ENCODE measurements at places on chromosomes 13 and 19. TPM values are rescaled to one million over a fixed set of nuclear protein-coding genes. Genes with fewer than 3 reads are reported as not detected.

Gene C5AR2
- total RNA-seq: 8.0 TPM

DNA sequence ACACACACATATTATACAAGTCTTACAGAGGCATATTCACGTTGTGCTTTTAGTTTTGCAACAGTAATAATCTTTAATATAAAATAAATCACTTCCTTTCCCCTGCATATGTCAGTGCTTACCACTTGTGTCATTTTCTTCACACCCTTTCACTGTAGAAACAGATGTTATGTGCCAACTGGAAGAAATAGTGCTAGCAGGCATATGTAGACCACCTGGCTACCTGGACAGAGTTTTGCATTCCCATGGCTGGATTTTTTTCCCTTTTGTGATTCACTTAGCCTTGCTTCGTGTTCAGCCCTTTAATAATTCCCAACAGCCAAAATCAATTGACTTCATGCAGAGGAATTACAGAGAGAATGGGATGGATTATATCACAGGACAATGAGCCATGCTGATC, 399.1 kb upstream of the SPRY2 start:
- DNase-seq: no peak

Gene CD37
- 18.3 TPM for total RNA-seq

- DNase-seq: no peak
These were observed 118.4 kb downstream of the COG6 start for GRCh38 chr13:39773833-39774232.

- no peak for DNase-seq
These were observed 859.0 kb upstream of the SLITRK1 start for GRCh38 chr13:84741253-84741652.

Gene B3GNT8
- total RNA-seq: 3.9 TPM

GRCh38 chr13:111312944-111313590, 7.4 kb upstream of the TEX29 start:
- no peak for DNase-seq

DNA sequence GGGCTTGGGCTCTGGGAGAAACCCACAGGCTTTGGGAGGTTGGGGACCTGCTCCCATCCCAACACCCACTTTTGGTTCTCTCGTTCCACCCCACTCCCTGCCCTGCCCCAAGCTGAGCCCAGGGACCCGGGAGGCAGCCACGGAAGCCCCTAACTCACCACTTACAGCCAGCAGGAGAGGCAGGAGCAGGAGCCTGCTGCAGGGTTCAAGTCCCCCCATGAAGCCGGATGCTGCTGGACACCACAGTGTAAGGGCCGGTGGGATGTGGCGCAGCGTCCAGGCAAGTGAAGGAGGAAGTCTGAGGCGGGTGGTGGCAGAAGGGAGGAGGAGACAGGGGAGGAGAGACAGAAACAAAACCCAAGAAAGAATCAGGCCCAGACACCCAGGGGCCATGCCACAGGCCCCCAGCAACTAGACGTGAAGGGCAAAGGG, at the start of gene TYROBP:
TYROBP (minus strand) TSS at position 286 of the 432 bp plus-strand sequence; CDS start at position 219, 67 bp downstream.
- DNase-seq: no peak

- DNase-seq: peak; percentile 91
These were observed 31.9 kb downstream of the PTPRS start for GRCh38 chr19:5308451-5309437.

GRCh38 chr13:46039411-46040182, 12.9 kb downstream of the ZC3H13 start:
- no peak for DNase-seq

Gene KLK15
- not detected for total RNA-seq

DNA sequence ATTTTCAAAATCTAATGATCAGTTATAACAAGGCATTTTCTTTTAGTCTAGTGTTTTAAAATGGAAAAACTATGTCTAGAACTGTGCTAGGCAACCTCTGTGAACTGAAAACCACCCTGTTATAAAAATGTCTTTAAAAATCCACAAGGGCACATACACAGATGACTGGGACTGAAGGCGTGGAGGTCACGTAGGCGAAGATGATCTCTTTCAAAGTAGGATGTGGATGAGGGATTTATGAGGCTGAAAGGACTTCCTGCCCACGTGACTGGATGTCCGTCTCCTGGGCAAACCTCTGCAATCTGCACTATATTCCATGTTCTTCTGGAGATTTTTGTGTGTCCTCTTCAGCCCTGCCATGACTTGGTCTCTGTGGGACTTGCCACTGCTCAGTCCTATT, 84.2 kb upstream of the ZNF536 start:
- no peak for DNase-seq

- peak; percentile 92 for DNase-seq
These were observed 16.4 kb downstream of the SULT2B1 start for GRCh38 chr19:48568345-48568886.

- no peak for DNase-seq
These were observed 10.4 kb downstream of the PSPC1 start for GRCh38 chr13:19772306-19772705.

Gene SLC10A2
- not detected for total RNA-seq

- DNase-seq: no peak
These were observed 115.8 kb upstream of the SPACA7 start for GRCh38 chr13:112260108-112261055.

Gene BLOC1S3
- total RNA-seq: 7.5 TPM

- no peak for DNase-seq
These were observed 152.2 kb downstream of the DCT start for GRCh38 chr13:94327318-94327717.

DNA sequence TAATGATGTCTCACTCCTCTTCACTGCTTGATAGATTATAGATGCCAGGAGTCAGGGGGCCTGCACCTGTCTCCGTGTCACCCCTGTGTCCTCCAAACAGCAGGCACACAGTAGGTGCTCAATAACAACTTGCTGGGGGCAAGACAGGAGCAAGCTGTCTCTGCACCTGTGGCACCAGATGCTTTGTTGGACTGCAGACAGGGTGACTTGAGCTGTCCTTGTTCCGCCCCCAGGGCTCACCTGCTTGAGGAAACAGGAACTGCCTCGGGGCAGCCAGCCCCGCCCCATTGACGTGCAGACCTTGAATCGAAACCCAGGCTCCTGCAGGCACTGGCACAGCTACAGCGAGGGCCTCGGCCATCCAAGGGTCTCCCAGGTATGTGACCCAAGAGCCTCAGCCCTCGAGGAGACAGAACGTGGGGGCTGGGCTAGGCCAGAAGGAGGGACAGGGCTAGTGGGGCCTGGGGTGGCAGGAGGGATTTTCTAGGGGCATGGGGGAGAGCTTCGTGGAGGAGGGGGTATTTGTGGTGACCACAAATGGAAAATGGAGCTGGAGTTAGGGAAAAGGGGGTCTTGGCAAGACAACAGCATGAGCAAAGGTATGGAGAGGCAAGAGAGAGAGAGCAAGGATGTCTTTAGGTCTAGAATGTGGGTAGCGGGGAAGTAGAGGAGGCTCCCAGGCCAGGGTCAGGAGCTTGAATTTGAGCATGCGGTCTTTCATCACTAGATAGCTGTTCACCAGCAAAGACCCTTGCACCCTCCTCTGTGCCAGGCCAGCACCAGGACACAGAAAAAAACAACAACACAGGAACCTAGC, at the start of gene HSH2D:
HSH2D (plus strand) TSS at position 287 of the 817 bp plus-strand sequence. CDS start 5,066 bp downstream, outside the sequence.
- DNase-seq: peak; percentile 78

Gene SERP2
- 5.2 TPM for total RNA-seq

DNA sequence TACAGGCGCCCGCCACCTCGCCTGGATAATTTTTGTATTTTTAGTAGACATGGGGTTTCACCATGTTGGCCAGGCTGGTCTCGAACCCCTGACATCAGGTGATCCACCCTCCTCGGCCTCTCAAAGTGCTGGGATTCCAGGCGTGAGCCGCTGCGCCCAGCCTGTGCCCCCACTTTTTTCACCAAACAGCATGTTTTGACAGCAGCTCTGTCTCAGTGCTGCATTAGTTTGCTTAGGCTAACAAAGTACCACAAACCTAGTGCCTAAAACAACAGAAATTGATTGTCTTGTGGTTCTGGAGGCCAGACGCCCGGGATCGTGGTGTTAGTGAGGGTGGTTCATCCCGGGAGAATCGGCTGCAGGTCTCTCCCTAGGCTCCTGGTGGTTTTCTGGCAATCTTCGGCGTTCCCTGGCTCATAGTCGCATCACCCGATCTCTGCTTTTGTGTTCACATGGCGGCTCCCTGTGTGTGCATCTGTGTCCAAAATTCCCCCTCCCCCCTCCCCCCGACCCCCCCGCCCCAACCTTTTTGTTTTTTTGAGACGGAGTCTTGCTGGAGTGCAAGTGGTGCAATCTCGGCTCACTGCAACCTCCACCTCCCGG, 30.0 kb downstream of the MYH14 start:
- DNase-seq: no peak

Gene ZNF441
- total RNA-seq: 9.5 TPM

Gene FCER2
- 0.36 TPM for total RNA-seq

Gene EDNRB
- total RNA-seq: 39.9 TPM

Gene CD33
- total RNA-seq: 7.7 TPM

DNA sequence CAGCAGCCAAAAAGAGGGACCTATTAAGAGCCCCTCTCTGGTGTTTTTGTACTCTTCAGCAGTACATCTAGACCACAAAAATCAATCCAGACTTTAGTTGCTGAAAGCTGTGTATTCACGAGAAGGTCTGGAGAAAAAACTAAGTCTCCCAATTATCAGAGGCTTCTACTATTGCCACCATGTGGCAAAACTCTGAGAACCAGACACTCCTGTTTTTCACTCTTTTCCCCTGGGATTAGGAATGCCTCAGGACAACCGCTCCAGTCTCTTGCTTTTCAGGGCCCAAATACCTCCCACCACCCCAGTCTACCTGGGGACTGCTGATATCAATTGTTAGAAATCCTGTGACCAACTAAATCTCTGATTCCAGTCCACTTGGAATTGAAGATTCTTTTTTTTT, 30.1 kb upstream of the OBI1 start:
- DNase-seq: no peak

DNA sequence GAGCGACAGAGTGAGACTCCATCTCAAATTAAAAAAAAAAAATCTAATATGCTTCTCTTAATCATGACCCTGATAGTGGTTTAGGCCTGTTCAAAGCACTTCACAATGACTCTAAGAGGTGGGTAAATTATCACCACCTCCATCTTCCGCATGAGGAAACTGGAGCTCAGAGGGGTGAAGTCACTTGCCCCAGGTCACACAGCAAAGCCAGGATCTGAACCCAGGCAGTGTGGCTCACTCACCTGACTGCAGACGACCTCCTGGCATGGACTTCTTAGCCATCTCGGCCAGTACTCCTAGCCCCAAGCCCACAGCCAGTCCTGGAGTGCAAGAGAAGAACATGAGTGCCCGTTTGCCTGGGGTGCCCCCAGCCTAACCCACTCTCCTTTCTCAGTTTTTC, 6.9 kb downstream of the COQ8B start:
- DNase-seq: no peak

Gene CASP14
- total RNA-seq: not detected

DNA sequence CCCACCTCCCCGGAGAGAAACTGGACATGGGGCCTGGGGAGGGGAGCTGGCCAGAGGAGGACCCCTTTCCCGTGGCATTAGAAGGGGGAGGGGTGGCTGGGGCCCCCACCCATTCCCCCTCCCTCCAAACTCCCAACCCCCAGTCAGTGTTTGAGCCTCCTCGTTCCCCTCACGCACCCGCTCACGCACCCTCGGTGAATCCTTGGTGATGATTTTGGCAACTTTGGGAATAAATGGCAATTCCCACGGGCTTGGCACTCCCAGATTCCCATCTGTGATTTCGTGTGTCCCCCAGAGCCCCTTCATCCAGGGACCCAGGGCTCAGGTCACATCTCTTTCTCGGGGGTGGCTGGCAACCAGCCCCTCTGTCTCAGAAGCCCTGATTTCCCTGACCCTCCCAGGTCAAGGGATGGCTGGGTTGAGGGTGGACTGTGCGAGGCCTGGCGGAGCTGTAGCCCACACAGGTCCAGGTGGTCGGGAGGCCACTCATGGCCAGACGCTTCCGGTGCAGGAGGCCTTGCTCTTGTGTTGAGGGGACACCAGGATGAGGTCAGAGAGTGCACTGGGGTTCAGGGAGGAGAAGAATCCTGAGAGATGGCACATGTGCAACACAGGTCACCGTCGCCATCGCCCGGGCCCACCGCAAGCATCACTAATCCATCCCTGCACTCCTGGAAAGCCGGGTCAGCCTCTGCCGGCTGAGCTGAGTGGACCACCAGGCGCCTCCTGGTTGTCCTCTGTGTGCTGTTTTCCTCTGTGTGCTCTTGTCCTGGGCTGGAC, 20.7 kb downstream of the EPN1 start:
- no peak for DNase-seq

- DNase-seq: peak; percentile 77
These were observed 25.8 kb upstream of the MAP3K10 start for GRCh38 chr19:40165362-40165937.

DNA sequence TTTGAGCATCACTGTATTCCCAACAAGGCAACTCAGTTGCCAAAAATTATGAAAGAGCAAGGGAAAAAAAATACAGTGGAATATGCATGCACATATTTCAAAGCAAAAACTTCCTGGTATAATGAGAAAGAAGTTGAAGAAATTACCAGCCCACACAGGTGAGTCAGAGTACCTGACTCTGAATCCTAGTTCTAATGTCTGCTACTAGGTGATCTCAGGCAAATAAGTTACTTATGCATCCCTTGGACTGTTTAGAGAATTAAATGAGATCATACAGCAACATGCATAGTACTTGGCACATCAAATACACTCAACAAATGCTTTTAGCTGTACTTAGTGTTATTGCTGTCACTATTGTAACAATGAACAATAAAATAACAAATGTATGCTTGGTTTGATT, 144.9 kb downstream of the MIPEP start:
- no peak for DNase-seq

DNA sequence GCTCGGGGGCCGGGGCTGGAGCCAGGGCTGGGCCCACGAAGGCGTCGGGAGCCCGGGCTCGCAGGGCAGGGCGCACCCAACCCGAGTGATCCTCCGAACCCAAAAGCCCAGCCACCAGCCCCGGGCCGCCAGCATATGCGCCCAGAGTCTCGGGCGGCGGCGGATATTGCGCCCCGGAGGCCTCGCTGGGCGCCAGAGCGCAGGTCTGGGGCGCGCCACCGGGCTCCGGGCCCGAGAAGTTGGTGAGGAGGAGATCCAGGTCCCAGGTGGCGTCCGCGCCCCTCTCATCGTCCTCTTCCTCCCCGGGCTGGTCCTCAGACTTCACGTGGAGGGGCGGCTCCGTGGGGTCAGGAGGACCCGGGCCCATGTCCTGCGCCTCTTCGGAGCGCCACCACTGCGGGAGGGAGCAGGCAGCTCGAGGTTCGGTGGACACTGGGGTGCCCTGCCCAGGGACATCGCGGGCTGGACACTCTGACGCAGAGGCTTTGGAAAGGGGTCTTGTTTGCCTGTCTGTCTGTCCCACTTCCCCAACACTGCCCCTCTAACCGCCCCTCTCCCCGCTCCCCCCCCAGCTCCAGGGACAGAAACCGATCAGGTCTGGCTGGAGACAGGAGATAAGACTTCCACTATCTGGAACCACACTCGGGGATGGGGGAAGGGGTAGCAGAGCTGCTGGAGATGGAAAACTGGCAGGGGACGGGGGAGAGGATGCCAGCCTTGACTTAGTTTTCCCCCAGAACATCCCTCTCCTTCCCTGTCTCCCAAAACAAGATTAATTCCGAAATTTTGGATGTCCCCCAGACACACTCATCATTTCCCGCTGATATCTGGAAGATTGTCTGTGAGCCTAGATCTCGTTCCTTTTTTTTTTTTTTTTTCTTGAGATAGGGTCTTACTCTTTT, 1.0 kb downstream of the KLF1 start:
- DNase-seq: no peak
